Natural killer cell (primary cell): ENCODE measurements at places on chromosomes 13 and 19.

- peak; percentile 23 for DNase-seq
Measured at GRCh38 chr19:5827342-5827890, 12.1 kb downstream of the FUT6 start.

DNA sequence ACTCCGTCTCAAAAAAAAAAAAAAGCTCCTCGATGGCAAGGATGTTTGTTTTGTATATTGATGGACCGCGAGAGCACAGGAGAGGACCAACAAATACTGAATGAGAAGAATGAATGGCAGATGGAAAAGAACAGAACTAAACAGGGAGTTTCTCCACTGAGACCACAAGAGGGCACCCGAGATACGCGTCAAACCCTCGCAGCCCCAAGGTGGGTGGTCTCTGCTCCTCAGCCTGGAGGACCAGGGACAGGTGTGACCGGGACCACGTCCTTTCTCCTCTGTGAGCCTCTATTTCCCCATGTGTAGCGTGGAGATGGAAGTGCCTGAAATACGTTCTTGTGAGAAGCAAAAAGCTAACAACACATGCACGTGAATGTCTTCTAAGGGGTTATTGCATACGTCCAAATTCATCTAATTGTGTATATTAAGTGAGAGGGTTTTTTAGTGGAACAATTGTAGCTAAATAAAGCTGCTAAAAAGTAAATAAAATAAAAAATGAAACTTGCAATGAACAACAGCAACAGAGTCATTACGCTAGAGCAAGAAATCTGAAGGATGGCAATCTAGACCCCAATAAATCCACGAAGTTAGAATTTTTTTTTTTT lies 8.3 kb upstream of the CDC42EP5 start:
- DNase-seq = peak; percentile 81

DNA sequence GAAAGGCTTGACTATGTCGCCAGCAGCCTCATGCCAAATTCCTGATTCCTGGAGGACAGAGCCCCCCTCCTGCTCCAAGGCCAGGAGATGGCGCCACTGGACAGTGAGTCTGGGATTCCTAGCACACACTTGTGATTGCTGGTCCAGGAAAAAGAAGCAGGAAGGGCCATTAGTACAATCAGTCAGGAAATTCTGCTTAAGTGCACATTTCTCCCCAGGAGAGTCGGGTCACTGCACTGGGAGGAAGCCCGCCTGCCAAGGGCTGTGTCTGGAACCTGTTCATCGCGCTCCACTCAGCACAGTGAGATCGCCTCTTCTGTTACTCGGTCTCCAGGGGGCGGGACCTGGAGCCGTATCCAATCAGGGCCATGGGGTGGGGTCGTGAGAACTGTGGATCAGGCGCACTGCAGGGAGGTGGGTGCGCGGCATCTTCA lies 65.1 kb downstream of the ZNF823 start:
- DNase-seq = peak; percentile 24

- no peak for DNase-seq
Measured at GRCh38 chr19:28445826-28446225, 767.1 kb downstream of the UQCRFS1 start.

GRCh38 chr19:19270749-19271571 lies 2.1 kb downstream of the TM6SF2 start:
- DNase-seq = no peak

DNA sequence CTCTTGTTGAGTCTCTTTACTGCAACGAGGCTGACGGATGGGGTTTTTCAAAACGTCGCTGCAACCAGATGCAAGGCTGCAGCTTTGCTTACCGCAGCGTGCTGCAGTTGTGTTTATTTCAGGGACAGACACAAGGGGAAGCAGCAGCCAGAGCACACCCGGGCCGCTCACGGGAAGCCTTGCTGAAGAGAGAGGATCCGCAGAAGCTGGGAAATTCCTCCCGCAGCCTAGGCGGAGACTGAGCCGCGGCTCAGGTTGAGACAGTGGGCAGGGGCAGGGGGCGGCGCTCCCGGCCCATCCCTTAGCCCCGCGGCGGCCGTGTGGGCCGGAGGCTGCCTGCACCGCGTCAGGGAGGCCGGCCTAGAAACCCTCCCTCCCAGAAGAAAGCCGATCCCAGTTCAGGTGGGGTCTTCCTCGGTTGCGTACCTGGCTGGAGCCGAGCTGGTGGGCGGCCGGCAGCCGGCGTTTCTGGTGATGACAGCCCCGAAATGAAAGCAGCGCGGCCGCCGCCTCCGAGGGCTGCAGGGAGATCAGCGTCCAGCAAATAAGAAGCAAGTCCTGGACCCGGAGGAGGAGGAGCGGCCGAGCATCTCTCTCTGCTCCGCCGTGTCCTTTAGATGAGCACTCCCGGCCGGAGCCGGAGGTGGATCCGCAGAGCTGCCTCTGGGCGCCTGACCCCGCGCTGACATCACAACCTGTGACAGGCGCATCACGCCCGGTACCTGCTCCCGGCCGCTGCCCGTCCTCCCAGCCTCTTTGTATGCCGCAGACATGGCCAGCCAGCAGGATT lies at the start of gene FRY:
FRY (plus strand) TSS at position 750 of the 790 bp plus-strand sequence; CDS start at position 772, 22 bp downstream.
- peak; percentile 73 for DNase-seq

DNA sequence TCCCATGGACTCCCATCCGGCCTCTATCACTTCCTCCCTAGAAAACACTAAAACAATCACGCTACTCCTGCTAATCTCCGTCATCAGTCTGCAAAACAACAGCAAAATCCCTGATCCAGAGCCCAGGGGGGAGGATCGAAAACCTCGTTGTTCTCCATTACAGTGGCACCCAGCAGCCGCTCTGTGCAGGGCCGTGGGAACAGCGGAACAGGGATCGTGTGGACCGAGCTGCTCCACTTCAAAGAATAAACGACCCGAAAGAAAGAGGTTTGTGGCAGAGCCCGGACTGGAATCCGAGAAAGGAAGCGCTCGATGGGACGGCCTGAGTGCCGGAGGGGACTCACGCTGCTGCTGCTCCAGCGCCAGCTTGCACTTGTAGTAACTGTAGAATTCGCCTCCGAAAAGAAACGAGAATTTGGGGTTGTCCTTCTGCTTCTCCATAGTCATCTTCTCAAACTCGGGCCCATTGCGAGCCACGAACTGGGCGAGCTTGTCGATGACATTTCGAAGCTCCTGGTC lies 652 bp downstream of the CHERP start:
- peak; percentile 47 for DNase-seq

DNA sequence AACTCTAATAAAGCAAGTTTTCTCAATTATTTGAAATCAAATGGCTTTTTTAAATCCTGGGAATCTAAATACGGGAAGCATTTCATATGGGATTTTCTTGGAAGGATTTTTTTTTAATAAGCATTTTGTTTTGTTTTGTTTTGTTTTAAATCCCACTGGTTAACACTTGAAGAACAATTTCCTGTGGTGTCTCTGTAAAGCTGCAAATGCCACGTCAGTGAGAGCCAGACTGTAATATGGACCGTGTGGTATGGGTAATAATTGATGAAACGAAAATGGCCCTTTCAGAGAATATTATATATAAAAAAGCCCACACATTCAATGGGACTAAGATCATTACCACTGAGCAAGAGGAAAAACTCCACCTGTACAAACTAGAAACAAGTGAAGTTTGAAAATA lies 33.9 kb upstream of the MIR17HG start:
- DNase-seq = no peak

DNA sequence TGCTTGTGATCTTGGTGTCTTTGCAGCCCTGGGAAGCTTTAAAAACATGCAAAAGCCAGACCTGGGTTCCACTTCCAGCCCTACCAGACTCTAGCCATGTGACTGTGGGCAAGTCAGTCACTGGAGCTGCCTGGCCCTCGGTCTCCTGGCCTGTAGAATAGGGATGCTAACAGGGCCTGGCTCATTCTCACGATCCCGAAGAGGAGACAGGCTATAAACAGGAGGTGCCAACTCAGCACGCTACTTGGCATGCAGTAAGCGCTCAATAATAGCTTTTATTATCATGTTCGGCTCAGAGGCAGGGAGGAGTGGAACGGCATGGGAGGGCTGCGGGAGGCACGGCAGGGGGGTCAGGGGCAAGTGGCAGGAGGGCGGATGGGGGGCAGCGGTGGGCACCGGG lies 1.7 kb downstream of the CTXN1 start:
- no peak for DNase-seq

- no peak for DNase-seq
Measured at GRCh38 chr13:37816276-37816675, 53.3 kb downstream of the TRPC4 start.

- no peak for DNase-seq
Measured at GRCh38 chr13:21616880-21617279, 12.9 kb upstream of the MICU2 start.

DNA sequence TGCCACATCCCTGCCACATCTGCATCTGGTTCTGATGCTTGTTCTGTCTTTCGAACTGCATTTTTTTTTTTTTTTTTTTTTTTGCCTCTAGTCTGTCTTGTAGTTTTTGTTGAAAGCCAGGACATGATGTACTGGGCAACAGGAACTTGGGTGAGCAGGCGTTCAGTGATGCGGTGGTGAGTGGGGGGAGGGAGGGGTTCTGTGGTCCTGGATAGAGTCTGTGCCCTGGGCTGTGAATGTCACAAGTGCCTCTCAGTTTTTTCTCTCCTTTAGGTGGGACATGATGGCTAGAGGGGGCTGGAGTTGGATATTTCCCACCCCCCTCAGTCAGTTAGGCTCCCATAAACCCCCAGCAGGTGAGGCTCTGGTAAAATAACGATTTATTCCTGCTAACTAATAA lies 3.5 kb downstream of the CEACAM4 start:
- DNase-seq = no peak

DNA sequence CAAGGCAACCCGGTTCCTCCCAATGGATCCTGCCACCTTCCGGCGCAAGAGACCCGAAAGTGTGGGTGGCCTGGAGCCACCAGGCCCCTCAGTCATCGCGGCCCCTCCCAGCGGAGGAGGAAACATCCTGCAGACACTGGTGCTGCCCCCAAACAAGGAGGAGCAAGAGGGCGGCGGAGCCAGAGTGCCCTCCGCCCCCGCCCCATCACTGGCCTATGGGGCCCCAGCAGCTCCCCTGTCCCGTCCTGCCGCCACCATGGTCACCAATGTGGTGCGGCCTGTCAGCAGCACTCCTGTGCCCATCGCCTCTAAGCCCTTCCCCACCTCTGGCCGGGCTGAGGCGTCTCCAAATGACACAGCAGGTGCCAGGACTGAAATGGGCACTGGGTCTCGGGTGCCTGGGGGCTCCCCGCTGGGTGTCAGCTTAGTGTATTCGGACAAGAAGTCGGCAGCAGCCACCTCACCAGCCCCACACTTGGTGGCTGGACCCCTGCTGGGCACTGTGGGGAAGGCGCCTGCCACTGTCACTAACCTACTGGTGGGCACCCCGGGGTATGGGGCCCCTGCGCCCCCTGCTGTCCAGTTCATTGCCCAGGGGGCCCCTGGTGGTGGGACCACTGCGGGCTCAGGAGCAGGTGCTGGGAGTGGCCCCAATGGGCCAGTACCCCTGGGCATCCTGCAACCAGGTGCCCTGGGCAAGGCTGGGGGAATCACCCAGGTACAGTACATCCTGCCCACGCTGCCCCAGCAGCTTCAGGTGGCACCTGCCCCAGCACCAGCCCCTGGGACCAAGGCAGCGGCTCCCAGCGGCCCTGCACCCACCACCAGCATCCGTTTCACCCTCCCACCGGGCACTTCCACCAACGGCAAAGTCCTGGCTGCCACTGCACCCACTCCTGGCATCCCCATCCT lies 11.2 kb upstream of the PRR19 start:
- DNase-seq = peak; percentile 72

- DNase-seq = no peak
Measured at GRCh38 chr13:48563626-48564025, 30.7 kb upstream of the RCBTB2 start.

DNA sequence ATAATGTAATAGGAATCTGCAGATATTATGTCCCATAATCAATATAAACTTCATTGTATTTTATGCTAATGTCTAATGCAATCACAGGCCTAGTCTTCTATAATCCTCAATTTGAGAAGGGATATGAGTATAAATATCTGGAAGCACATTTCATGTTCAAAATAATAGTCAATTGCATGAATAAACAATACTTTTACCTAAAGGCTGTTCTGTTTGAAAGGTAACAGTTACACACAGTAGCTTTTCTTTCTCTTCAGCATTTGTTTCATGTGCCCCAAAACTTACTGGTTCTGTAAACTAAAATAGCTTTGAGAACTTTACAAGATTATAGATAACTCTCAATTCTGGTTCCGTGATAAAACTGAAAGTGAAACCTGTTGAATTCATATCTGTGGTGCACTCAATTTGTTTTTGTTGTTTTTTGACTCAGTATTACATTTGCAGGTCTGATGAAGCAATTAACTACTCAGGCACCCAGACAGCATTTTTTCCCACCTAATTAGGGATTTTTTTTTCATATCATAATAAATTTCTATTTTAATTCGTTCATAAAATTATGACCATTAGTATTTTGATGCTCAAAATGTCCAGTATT lies 1193.8 kb downstream of the SLITRK1 start:
- DNase-seq = no peak

GRCh38 chr19:45863840-45864628 lies at the start of gene FOXA3:
Gene FOXA3 (plus strand): TSS chr19:45864326. CDS start chr19:45864457, 131 bp downstream.
- DNase-seq = peak; percentile 60

DNA sequence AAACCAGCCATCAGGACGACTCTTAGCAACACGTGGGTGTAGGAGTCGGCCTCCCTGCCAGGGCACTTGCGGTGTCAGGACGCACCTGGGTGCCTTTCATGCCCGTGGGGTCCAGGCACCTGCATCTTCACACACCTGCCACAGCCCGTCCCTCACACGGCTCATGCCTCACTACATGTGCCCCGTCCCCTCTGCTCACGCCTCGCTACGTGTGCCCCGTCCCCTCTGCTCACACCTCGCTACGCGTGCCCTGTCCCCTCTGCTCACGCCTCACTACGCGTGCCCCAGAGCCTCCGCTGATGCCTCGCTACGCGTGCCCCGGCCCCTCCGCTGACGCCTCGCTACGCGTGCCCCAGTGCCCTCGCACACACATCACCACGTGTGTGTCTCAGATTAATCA lies 58.0 kb upstream of the F7 start:
- no peak for DNase-seq

- no peak for DNase-seq
Measured at GRCh38 chr19:51572410-51572809, 1.3 kb downstream of the ZNF175 start.

GRCh38 chr19:56983171-56983570 lies 136.6 kb upstream of the USP29 start:
- DNase-seq = no peak

GRCh38 chr13:112653071-112653470 lies 36.8 kb upstream of the ATP11A start:
- no peak for DNase-seq

GRCh38 chr19:28705008-28705407 lies 507.9 kb downstream of the UQCRFS1 start:
- no peak for DNase-seq
